ENCODE measurements at places on chromosomes 4 and X.

- DNase-seq, result no peak
Measured at GRCh38 chr4:118729287-118730286, 44.4 kb downstream of the METTL14 start.

DNA sequence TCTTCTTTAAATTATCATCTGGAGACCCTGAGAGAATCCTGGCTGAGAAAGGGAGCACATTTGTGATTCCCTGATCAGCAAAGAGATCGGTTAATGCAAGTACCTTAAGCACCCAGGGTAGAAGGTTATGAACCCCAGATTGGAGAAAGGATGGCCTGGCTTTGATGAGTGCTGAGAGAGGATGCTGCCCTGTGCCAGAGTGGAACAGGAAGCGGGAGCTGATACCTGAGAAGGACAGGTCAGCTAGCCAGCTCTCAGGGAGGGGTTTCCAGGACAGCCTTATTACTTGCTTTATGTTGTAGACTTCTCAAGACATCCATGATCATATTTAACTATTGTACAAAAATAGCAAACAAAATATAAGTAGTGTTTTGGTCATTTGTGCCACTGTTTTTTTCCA lies 141.9 kb downstream of the GATB start:
- DNase-seq, result no peak

DNA sequence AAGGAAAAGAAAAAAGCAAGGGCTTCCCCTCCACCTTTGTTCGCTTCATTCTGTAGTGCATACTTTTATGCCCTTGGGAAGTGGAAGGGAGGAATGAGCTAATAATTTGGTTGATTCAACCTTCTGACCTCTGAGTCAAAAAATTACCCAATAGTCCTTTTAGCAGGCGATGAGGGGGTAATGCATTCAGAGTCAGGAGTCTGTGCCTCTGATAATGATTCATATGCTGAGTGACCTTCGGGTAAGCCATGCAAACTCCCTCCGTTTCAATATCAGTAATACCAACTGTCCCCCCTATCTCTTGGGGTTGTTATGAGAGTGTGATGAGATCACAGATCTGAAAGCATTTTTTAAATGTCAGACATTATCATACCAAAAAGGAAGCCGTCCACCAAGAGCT lies 41.6 kb upstream of the ACSL4 start:
- no peak for DNase-seq

DNA sequence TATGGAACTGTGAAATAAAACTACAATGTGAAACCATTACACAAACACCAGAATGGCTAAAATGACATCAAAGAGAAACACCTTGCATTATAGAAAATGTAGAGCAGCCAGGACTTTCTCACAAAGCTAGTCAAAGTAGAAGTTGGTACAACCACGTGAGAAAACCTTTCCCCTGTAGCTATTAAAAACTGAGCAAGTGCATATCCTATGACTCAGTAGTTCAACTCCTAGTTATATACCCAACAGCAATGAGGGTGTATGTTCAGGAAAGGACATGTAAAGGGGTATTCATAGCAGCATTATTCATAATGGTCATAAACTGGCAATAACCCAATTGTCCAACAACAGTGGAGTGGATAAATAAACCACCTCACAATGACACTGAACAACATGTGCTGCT lies 177.5 kb upstream of the NUDT10 start:
- no peak for DNase-seq

GRCh38 chr4:2850966-2851798 lies 7.5 kb downstream of the ADD1 start:
- no peak for DNase-seq

GRCh38 chrX:103517246-103517645 lies 2.0 kb downstream of the RAB40A start:
- DNase-seq, result no peak

DNA sequence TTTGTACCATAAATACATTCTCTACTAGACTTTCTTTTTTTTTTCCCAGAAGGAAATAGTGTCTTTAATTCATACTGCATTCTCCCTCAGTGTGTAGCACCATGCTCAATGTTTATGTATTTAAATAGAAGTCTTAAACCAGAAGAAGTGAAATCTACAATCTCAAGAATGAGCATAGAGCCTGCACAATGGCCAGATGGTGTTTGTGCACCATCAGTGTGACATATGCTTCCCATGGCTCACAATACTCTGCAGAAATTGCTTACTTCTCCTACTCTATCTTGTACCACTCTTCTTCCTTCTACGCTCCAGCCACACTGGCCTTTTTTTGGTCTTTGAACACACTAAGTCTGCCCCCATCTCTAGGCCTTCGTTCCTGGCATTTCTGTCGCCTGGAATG lies 2.6 kb upstream of the DOCK11 start:
- DNase-seq, result no peak

DNA sequence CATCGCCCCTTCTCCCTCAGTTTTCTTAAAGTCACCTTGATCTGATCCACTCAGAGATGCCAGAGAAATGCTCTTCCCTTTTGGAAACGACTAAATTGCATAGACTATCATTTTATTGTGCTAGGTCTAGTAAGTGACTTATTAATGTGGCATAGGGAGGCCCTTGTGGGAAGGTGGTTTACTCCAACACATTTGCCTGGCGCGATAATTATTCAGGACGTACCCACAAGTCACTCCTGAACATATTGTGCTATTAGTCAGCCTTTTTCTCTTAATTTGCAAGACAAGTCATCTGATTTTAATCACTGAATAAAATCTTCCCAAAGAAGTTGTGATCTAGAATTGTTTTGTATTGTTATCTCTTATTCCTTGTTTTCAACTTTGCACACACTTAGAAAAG lies 7.6 kb downstream of the ENPEP start:
- DNase-seq, result no peak

GRCh38 chr4:52472444-52472843 lies 186.7 kb downstream of the USP46 start:
- DNase-seq, result no peak

DNA sequence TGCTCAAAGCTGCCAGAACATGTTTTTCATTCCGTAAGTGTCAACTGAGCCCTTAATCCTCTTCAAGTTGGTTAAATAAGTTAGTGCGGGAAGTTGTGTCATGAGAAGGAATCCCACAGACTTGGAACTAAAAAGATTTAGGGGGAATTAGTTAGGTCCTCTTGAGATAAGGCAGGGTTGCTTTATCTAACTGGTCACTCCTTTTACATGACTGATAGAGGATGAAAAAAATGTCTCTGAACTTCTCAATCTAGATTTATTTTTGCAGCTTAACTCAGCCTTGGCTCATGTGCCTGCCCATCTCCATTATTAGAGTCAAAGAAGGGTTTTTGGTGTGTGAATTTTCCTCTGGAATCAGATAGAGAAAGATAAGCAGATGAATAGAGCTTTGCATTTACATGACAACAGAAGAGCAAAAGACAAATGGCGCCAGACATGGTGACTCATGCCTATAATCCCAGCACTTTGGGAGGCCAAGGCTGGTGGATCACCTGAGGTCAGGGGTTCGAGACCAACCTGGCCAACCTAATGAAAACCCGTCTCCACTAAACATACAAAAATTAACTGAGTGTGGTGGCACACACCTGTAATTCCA lies 882.9 kb downstream of the RPA4 start:
- DNase-seq, result no peak

DNA sequence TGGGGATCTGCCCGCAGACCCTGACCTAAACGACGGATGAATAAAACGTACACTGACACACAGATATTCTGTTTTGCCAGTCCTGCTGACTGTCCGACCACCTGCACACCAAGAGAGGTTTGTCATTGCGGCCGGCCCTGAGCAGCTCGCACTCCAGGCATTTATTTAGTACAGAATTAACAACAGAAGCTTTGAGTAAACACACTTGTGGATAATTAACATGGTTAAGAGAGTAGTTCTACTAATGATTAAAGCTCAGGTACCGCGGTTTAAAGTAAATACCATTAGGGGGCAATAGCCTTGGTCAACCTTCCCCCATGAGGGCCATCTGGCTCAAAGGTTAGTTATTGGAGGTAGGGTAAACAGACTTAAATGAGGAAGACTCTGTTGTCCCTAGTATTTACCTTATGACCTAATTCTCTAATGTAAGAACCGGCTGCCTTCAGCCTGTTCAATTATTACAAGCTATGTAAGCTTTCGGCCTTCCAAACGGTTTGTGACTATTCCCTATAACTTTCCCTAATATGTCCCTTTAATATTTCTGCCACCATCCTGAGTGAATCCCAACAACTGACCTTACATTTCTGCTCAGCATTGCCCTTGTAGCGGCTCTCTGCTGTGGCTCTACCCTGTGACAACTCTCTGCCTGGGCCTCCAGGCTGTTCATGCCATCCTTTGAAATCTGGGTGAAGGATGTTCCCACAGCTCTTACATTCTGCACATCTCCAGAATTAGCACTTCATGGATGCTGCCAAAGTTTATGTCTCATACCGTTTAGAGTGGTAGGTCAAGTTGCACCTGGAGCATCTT lies 46.9 kb upstream of the SYTL5 start:
- DNase-seq, result no peak

- no peak for DNase-seq
Measured at GRCh38 chr4:181479141-181479540, 764.1 kb upstream of the TENM3 start.

DNA sequence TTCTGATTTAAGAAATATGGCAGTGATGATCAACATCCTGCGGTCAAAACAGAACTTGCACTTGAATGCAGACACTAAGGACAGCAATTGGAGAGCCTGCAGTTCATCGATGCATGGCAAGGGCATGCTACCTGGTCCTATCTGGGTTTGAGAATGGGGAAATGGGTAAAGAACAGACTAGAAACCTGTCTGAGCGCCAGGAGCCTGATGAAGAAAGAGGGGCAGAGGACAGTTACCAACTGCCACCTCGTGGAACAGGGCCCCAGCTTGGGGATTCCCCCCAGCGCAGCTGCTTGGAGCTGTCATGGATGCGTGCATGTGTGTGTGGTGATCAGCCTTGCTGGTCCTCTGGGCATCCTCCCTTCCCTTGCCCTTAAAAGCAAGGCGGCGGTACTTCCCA lies 30.2 kb upstream of the NKRF start:
- DNase-seq, result no peak

DNA sequence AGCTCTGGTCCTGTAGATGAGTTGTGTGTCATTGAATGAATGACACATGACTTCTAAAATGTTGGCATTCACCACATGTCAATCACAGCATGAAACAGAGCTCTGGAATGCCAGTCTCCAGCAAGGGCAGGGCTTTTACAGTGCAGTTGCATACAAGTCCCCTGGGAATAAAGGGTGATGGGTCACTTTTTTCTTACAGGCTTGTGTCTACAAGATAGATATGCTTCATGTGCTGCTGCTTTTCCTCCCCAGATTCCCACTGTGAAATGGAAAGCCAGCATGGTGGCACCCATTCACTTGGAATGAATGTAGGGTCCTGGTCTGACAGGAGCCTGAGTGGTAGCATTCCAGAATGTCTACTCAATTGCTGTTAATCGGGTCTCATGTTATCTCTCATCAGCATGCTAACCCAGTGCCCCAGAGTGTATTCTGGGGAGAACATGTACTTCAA lies 159.1 kb upstream of the KIT start:
- no peak for DNase-seq

DNA sequence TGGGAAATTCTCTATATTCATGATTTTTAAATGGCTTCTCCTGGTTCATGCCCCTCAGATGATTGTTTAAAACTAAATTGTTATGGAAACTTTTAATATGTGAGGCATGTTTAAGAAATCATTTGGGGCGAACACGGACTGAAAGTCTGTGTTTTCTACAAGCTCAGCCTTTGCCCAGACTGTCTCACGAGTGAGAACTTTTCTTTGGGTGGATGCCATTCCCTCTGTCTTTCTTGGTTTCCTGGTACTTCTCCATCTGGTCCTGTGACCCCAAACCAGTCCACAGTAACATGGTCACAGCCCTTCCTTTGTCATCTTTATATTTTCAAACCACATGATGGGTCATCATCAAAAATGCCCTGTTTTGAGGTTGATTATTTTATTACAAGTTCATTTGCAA lies 186.6 kb upstream of the GNPDA2 start:
- no peak for DNase-seq

DNA sequence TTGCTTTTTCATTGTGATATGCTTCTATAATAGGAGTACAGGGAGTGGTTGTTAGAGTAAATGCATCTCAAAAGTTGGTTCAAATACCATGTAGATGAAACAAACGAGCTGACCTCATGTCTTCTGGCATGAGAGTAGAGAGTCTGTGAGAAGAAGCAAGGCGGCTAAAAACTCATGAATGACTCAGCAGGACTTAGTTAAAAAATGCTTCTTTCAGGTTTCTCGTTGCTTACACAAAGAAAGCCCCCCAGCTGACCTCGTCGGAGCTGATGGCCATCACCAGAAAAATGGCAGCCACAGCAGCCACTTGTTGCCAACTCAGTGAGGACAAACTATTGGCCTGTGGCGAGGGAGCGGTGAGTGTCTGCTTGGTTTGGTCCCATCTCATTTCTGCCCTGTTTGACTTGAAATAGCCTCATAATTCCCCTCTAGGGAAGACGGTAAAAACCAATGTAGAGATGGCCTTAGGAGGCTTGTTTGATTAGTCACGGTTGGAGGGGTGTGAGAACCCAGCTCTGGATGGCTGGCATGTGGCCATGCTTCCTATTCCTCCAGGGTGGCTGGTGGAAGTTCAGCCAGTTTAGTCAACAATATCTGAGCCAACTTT lies 14.5 kb downstream of the AFP start:
- no peak for DNase-seq

DNA sequence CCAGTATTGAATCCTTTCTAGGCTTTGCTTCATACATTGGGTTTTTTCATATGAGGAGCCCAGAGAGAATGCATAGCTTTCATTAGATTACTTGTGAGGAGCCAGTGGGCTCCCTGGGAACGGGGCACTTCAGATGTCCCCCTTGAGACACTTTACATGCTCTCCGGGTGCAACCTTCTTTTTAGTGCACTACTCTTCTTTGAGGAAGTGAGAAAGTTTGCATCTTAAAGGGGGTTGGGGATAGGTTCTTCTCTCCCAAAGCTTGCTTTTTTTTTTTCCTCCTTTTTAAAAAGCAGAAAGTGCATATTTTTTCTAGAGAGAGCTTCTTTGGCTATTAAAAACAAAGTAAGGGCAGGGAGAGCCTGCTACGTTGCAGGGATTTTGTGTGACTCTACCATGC lies 4.3 kb downstream of the HADH start:
- DNase-seq, result no peak

DNA sequence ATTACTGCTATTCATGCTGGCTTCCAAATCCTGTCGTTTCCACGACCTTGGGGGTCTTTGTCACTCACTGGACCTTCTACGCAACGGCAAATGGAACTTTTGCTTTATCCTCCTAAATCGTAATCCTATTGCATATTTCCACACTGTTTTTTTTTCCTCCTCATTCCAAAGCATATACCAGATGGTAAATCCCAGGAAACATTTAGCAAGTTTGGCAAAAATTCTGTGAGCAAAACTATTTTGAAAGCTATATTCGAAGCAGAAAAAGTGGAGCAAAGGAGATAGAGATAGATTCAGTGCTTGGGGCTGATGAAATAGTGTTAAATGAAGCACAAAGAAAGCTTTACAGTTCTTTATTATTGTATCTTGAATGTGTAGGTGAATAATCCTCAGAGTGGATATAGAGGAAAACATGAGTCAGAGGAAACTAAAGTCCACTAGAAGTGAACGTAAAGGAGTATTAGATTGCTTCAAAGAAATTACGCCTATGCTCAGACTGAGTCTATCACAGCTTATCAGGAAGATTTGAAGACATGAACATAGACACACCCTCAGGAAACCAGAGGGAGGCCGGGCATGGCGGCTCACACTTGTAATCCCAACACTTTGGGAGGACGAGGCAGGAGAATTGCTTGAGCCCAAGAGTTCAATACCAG lies 50.2 kb upstream of the FAM9A start:
- DNase-seq, result no peak

Measured in stimulated activated CD8-positive, alpha-beta memory T cell treated with anti-CD3 and anti-CD28 coated beads, Interleukin-2, amount 100 ng/mL, for 1 hour (primary cell).